ENCODE measurements at places on chromosomes 16 and 17.

GRCh38 chr16:85541980-85542900, 70.9 kb upstream of the GSE1 start:
- no peak for DNase-seq

DNA sequence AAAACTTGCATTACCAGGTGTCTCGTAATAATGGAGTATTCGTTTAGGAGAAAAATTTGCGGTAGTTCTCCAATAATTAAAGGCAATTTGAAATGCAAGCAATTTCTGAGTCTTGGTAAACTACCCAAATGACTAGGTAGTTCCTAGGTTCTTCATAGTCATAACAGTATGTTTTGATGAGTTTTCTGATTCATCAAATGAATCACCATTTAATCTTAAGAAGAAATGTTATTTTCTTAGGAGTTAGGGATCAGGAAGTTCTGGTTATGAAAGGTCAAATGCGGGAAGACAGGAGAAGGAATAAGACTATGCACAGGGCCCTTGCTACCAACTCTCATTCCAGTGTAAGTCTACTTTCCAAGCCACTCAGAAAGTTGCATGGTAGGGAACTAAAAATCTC, 221.5 kb upstream of the SOX9 start:
- no peak for DNase-seq

DNA sequence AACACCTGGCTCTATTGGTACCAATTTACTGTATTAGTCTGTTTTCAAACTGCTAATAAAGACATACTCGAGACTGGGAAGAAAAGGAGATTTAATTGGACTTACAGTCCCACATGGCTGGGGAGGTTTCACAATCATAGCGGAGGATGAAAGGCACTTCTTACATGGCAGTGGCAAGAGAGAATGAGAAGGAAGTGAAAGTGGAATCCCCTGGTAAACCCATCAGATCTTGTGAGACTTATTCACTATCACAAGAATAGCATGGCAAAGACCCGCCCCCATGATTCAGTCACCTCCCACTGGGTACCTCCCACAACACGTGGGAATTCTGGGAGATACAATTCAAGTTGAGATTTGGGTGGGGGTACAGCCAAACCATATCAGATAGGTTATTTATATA, 22.6 kb upstream of the GOSR1 start:
- DNase-seq: no peak

GRCh38 chr17:62707425-62707739, 79.9 kb downstream of the MRC2 start:
- DNase-seq: no peak

GRCh38 chr17:77266891-77267341, 126.1 kb downstream of the SEC14L1 start:
- DNase-seq: no peak
